Activated T-cell treated with anti-CD3 and anti-CD28 coated beads, Interleukin-2, amount 50 U/mL, for 72 hours (primary cell): ENCODE measurements at places on chromosomes 5 and 9. TPM values are rescaled to one million over a fixed set of nuclear protein-coding genes. Genes with fewer than 3 reads are reported as not detected.

NR2F1 gene
- not detected for total RNA-seq

AGPAT2 gene
- total RNA-seq = 19.2 TPM

SLCO6A1 gene
- total RNA-seq = not detected

- DNase-seq = no peak
Observed at GRCh38 chr5:17829456-17829855, 195.2 kb downstream of the TAF11L14 start.

DNA sequence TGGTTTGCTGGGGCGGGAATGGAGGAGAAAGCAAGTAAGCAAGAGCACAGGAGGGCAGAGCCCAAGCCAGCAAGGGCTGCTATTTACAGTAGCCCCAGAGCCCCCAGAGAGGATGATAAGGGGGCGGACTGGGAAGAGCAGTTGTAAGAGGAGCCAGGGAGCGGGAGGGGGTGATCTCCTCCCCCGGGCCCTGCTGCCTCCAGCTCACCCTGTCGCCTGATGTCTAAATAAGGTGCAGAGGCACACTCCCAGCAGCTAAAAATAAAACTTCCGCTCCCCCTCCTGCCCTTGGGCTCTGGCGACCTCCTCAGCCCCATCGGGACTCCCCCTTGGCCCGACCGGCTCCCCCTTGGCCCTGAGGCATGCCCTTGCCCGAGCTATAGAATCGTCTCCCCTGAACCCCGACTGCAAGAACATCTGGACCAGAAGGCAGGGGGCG lies 14.4 kb upstream of the CCDC69 start:
- no peak for DNase-seq

GRCh38 chr5:174511714-174512253 lies 212.6 kb upstream of the MSX2 start:
- DNase-seq = no peak

DNA sequence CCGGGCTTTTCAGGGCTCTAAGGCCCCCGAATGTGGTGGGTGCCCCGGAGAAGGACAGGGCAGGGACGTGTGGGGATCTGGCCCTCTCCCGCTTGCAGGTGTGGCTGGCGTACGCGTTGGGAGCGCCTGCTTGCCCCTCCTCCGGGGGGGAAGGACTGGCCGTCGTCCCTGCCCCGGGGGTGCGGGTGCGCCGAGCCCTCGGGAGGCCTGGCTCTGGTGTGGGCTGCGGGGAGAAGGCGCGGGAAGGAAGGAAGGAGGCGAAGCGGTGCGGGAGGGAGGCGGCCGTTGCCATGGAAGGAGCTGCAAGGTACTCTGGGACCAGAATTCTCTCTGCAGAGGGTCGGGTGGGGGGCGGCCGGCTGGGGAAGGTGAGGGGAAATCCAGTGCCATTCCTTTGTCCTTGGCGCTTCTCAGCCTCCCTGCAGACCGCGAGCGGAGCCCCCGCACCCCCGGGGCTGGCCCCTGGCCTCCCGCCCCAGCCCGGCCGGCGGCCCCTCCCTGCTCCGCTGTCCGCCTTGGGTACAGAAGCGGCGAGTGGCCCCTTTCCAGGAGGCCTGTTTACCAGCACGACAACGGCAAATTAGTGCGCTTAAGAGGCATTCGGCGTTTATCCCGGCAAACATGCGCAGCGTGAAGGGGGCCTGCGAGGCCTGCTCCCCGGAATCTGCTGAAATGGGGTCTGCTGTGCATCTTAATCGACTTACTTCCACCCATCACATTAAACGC lies 67.1 kb upstream of the UNC5A start:
- no peak for DNase-seq

DNA sequence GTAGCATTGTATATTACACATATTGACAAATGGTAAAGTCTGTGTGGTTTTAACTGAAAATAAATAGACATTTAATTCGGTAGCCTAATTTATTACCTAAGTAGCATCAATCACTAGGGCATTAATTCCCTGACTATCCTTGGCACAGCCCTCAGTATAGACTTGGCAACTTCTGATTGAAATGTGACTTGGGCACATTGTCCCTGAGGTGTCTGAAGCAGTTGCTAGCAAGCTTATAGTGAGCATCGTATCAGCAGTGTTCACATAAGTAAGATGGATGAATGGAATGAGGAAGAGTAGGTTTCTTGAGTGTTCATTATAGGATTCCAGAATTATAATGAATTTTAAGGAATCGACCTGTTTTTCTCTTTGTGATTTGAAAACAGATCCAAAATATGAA lies 16.1 kb downstream of the LURAP1L start:
- DNase-seq = no peak

GRCh38 chr5:65779643-65780042 lies 57.6 kb downstream of the NLN start:
- no peak for DNase-seq
